ENCODE measurements at places on chromosomes 5 and 9.

DNA sequence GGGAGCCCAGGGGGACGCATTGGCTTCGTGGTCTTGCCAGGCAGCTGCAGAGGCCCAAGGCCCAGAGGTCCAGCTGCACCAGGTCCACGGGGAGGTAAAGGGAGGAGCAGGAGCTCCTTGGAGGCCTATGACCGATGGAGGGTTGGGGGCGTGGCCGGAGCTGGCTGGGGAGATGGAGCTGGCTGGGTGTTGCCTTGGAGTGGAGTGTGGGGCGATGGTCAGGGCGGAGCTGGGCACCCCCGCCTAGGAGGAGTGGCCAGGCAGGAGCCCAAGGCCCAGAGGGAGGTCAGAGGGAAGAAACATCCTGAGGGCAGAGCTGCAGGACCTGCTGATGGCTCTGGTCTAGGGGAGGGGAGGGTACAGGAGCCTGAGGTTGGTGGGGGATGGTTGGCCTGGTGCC lies 44.6 kb downstream of the KCNT1 start:
- no peak for DNase-seq

DNA sequence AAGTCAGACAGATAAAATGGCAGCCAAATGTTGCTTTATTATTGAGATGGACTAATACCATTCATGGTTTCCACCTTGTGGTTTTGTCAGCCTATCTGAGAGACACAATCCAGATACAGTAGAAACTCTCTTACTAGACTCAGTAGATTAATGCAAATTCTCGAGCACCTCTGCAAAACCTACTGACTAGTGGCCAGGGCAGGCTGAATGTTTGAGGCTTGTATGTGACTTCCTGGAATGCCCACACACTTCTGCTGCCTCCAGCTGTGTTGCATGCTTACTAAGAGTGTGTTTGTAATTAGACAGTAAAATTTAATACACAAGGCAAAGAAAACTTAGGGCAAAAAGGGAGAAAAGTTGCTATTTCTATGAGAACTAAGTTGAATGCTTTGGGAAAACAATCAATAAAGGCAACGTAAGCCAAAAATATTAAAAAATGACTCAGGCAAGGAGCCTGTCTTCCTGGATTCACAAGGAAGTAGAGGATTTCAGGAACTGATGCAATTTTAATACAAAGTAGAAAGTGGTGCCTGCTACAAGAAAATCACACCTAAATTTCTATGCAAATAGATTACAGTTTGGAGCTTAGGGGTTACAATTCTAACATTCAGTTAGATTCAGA lies 30.2 kb upstream of the CCNG1 start:
- no peak for DNase-seq

- no peak for DNase-seq
These were observed 21.7 kb downstream of the ALG2 start for GRCh38 chr9:99199938-99200539.

DNA sequence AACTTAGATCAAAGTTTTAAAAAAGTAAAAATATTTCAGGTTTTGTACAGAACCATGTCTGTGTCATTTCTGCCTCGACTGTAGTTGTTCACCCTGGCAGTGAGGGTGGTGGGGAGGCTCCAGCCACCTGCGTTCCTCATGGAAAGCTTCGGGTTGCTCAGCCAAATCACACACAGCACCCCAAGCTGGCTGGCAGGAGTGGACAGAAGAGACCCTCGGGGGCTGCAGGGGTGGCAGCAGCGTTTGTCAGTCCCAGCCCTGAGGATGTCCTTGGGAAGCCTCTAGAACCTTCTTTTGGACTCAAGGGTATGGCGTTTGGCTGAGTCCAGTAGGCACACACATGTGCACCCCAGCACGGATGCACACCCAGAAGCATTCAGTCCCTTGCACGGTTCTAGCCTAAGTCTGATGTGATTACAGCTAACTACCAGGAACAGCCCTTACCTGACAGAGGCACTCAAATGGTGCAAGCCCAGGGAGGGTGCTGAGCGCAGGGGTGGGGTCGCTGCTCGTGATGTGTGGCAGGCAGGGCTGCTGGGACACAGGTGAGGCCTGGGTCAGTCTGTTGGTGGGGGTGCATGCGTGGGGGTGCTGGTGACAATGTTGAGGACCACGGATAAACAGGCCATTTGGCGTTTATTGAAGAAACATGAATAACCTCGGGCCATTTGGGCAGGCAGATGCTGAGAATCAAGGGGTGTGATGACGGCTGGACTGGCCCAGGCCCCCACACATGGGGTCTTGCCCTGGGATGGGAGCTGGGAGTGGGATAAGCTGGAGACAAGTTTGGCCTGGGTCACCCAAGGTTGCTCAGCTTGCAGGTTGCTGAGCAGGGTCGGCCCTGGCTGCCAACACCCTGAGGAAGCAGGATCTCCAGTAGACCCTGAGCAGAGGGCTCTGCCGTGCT lies 103.4 kb downstream of the PHF2 start:
- no peak for DNase-seq

DNA sequence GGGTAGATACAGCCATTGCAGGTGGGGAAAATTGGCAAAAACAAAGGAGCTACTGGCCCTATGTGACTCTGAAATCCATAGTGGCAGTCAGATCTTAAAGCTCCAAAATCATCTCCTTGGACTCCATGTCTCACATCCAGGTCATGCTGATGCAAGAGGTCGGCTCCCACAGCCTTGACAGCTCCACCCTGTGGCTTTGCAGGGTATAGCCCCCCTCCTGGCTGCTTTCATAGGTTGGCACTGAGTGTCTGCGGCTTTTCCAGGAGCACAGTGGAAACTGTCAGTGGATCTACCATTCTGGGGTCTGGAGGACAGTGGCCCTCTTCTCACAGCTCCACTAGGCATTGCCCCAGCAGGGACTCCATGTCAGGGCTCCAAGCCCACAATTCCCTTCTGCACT lies 1190.1 kb downstream of the CDH12 start:
- DNase-seq = no peak

DNA sequence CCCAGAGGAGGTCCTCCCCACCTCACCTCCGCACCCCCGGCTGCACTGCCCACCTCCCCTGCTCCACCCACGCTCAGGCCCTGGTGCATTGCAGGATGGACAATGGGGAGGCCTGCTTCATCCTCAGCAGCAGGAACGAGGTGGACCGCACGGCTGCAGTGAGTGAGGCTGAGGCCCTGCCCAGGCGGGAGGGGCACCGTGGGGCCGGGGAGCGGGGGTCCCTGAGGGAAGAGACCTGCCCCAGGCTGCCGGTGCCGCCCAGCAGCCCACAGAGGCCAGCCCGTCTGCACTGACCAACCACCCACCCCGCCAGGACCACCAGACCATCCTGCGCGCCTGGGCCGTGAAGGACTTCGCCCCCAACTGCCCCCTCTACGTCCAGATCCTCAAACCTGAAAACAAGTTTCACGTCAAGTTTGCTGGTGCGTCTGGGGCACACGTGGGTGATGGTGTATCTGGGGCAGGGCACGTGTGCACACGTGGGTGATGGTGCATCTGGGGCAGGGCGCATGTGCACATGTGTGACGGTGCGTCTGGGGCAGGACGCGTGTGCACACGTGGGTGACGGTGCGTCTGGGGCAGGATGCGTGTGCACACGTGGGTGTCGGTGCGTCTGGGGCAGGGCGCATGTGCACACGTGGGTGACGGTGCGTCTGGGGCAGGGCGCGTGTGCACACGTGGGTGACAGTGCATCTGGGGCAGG lies 66.7 kb downstream of the KCNT1 start:
- no peak for DNase-seq

DNA sequence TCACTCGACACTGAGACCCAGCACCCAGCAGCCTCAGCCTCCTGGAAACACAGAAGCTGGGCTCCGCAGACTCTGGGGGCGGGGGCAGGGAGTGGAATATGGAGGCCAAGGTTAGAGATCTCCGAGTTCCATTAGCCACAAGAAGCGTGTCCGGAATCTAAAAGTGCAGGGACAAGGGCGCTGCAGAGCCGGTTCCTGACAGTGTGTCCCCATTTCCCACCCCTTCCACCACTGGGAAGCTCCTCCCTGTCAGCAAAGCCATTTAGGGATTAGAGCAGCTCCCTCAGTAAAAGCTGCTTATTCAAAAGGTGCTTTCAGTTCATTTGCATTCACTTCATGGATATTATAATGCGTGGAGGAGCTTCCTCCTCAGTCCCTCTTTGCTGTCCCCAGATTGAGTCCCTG lies 74.1 kb upstream of the HSPA9 start:
- DNase-seq = no peak

Data from amniotic stem cell (primary cell).